Dorsolateral prefrontal cortex (tissue), 122 donors: ENCODE measurements at places on chromosomes 5 and 9. TPM values are rescaled to one million over a fixed set of nuclear protein-coding genes. Genes with fewer than 3 reads are reported as not detected.

The CAVIN4 gene
- 4.9 TPM for total RNA-seq

GRCh38 chr5:137580030-137580429 is 80.9 kb upstream of the SPOCK1 start:
- DNase-seq, result no peak

The LCN1 gene
- total RNA-seq, result 1.5 TPM

The SEMA6A gene
- 66.6 TPM for total RNA-seq

- no peak for DNase-seq
These were observed 75.5 kb upstream of the PRRC1 start for GRCh38 chr5:127441799-127442484.

GRCh38 chr9:108049671-108050494 is 560.3 kb upstream of the KLF4 start:
- DNase-seq, result no peak

DNA sequence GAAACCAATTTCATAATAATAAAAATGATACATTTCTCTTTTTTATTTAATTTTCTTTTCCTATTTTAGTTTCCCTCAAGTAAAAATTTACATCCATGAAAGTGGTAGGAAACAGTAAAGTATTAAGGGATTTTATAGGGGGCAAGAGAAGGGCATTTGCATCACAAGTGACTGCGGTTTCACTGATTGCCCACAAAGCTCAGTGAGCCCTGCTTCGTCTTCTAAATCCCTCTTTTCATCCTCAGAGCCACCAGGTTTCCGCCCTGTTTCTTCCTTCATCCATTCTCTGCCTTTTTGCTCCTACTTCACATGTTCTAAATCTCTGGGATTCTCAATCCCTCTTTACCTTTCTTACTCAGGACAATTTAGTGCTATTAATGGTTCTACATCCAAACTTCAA is 491.4 kb downstream of the LRRC70 start:
- DNase-seq, result no peak

DNA sequence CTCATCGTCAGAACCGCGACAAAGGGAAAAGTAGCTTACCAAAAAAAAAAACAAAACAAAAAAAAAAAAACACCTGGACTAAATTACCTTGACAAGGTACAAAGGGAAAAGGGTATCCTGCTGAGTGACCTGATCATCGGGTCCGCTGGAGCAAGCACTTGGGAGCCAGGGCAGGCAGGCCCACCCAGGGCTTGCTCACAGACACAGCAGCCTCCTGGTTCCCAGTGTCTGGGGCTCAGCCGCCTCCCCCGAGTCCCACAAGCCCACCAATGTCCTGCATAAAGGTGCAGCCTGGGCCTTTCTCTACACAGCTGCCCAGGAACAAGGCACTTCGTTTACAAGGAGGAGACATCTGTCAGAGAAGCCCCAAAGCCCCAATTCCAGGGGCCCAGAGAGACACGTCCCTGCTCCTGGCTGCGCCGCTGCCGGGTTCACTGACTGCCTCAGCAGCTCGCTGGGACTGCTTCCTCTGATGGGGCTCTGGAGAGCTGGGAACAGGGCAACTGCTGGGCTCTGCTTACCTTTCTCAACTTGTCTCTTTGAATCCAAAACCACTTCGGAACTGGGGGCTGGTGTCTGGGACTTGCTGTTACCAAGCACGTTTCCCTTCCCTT is 63.4 kb downstream of the GOLM1 start:
- no peak for DNase-seq

DNA sequence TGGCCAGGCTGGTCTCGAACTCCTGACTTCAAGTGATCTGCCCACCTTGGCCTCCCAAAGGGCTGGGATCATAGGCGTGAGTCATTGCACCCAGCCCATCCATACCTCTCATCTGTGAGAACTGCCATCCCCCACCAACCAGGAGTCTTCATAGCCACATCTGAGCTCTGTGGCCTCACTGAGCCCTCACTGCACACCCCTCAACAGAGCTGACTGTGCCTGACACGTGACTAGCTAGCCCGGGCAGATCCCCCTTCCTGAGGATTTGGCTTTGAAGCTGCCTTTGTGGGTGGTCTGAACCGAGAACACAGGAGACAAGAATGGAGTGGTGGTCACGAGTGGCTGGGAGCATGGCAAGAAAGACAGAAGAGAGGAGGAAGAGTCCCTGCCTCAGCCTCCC is 15.6 kb downstream of the AK8 start:
- DNase-seq, result no peak

GRCh38 chr9:126720036-126720435 is 84.8 kb upstream of the ZBTB43 start:
- DNase-seq, result no peak
